ENCODE measurements at places on chromosomes 1 and 21.

DNA sequence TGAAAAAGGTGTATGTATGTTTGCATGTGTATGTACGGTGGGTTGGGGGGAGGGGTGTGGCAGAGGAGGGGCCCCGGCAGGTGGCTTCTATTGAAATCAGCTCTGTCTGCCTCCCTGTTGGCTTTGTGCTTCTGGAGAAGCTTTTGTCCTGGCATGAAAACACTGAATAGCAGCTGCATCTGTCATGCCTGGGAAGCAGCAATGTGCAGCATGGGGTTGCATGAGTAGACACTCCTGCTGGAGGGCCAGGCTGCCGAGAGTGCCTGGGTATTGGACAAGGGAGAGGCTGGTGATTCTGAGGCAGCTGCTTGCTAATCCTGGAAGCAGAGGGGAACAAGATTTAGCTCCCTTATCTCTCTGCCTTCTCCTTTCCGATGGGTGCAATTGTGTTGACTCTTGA, 20.5 kb downstream of the MAPKAPK2 start:
- peaks cover 81% of the 10 kb centered on the region for H3K4me1 ChIP-seq
- H3K27me3 ChIP-seq: no peaks in the 10 kb centered on the region
- no peaks in the 10 kb centered on the region for H3K36me3 ChIP-seq

DNA sequence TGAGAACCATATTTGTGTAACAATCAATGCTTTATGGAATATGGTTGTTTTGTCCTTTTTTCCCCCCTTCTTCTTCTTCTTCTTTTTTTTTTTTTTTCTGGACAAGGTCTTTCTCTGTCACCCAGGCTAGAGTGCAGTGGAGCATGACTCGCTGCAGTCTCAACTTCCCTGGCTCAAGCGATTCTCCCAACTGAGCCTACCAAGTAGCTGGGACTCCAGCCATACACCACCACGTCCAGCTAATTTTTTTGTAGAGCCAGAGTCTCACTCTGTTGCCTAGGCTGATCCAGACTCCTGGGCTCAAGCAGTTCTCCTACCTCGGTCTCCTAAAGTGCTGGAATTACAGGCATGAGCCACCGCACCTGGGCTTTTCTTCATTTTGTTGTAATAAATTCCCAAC, 86.7 kb downstream of the FMN2 start:
- H3K27ac ChIP-seq: no peak overlapping the region
- no peaks in the 10 kb centered on the region for H3K27me3 ChIP-seq
- H3K4me3 ChIP-seq: no peak overlapping the region
- H3K36me3 ChIP-seq: no peaks in the 10 kb centered on the region
- no peak for DNase-seq

- H3K27me3 ChIP-seq: no peaks in the 10 kb centered on the region
- H3K4me1 ChIP-seq: peaks cover 61% of the 10 kb centered on the region
These were observed 89.2 kb downstream of the PLXNA2 start for GRCh38 chr1:208154679-208155642.

GRCh38 chr1:39655578-39656268, 16.2 kb downstream of the NT5C1A start:
- H3K4me1 ChIP-seq: peaks cover 4% of the 10 kb centered on the region
- H3K27me3 ChIP-seq: no peaks in the 10 kb centered on the region
- H3K27ac ChIP-seq: no peak overlapping the region
- no peaks in the 10 kb centered on the region for H3K36me3 ChIP-seq
- DNase-seq: no peak
- no peak overlapping the region for H3K4me3 ChIP-seq

DNA sequence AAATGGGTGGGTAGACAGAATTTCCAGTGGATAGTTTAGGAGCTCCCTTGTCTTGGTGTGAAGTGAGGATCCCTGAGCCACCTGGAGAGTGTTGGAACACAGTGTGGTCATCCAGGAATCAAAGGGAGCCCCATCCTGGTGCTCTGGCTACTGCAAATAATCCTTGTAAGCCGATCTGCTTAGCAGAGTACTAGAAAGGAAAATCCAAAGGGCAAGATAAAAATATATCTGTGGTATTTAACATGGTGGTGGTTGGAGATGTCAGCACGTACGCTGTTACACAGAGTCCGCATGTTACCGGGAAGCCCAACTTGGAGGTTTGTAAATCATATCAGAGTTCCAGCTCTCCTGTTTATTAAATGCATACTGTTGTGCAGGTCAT, 39.0 kb downstream of the VANGL1 start:
- no peak overlapping the region for H3K4me3 ChIP-seq
- no peak overlapping the region for H3K27ac ChIP-seq
- no peak for DNase-seq
- H3K4me1 ChIP-seq: no peaks in the 10 kb centered on the region
- H3K36me3 ChIP-seq: peaks cover 25% of the 10 kb centered on the region

DNA sequence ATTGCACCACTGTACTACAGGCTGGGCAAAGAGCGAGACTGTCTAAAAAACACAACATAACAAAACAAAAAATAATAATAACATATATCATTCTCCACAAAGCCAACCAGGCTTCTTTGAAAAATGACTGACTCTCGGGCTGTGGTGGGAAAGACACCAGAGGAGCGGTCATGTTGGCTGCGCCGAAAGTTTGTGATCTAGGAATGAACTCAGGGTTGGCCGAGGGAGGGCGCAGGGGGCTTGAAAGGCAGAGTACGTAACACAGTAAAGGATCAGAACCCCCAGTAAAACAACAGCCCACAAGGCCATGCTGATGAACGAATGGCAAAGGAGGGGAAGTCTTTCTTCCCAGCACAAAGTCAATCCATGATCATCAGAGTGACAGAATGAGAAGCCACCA, 4.7 kb downstream of the SLC35E2B start:
- H3K27ac ChIP-seq: no peak overlapping the region
- no peaks in the 10 kb centered on the region for H3K27me3 ChIP-seq
- peaks cover 14% of the 10 kb centered on the region for H3K4me1 ChIP-seq

DNA sequence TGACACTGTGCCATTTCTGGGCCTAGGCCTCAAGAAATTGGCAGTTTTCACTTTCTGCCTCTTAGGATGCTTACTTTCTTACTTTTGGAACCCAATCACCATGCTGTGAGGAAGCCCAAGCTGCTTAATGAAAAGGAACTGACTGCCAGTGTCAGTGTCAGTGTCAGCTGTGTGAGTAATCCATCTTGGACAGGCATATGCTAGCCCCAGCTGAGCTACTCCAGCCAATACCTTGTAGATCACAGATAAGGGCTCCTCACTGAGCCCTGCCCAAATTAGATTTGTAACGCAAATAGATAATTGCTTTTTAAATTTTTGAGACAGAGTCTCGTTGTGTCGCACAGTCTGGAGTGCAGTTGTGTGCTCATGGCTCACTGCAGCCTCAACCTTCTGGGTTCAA, 59.6 kb downstream of the SELENOF start:
- no peaks in the 10 kb centered on the region for H3K4me1 ChIP-seq
- no peak for DNase-seq
- H3K27me3 ChIP-seq: no peaks in the 10 kb centered on the region
- H3K27ac ChIP-seq: no peak overlapping the region
- H3K36me3 ChIP-seq: no peaks in the 10 kb centered on the region

- H3K4me3 ChIP-seq: no peak overlapping the region
- no peaks in the 10 kb centered on the region for H3K27me3 ChIP-seq
- DNase-seq: no peak
These were observed 3.9 kb downstream of the TMEM201 start for GRCh38 chr1:9592510-9593075.

GRCh38 chr1:237398751-237399150, 356.8 kb downstream of the RYR2 start:
- no peak overlapping the region for H3K27ac ChIP-seq
- no peaks in the 10 kb centered on the region for H3K4me1 ChIP-seq
- no peaks in the 10 kb centered on the region for H3K27me3 ChIP-seq
- H3K4me3 ChIP-seq: no peak overlapping the region
- no peaks in the 10 kb centered on the region for H3K36me3 ChIP-seq
- DNase-seq: no peak

DNA sequence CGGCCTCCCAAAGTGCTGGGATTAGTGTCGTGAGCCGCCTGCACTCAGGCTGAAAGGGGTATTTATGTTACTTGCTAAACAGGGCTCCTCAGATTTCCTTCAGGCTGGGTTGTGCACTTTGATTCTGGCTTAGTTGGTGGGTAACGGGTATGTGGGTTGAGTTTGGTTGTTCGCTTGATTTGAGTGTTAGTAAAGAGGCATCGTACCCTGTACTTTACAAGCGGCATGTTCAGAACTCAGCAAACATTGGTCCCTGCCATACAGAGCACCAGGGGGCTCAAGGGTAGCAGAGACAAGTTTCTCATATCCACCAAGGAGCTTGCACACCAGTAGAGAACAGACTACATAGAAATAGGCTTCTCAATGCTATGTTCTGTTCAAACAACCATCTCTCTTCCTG, 147.8 kb downstream of the PGBD5 start:
- no peak for DNase-seq
- H3K4me1 ChIP-seq: no peaks in the 10 kb centered on the region
- peaks cover 56% of the 10 kb centered on the region for H3K36me3 ChIP-seq
- no peak overlapping the region for H3K4me3 ChIP-seq

Data from upper lobe of right lung (tissue), 1 donor.